CD4-positive, alpha-beta T cell treated with Interleukin-6 for 4 hours (primary cell): ENCODE measurements at places on chromosomes 6 and 20.

DNA sequence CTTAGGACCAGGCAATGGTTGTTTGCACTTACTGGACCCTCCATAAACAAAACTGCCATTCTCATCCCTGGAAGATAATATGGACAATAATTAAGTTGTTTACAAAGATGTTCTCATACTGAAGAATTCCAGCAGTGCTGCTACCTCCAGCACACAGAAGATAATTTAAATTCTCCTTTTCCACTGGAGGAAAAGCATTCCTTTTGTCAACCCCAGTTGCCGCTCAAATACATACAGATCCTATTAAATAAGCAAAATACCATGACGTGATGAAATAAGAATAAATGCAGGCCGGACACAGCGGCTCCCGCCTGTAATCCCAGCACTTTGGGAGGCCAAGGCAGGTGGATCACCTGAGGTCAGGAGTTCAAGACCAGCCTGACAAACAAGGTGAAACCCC is 54.5 kb upstream of the IPCEF1 start:
- no peak for DNase-seq

- DNase-seq = no peak
Observed at GRCh38 chr6:44335631-44336030, 6.8 kb upstream of the SPATS1 start.

GRCh38 chr6:127812985-127813698 is 87.7 kb downstream of the THEMIS start:
- no peak for DNase-seq

DNA sequence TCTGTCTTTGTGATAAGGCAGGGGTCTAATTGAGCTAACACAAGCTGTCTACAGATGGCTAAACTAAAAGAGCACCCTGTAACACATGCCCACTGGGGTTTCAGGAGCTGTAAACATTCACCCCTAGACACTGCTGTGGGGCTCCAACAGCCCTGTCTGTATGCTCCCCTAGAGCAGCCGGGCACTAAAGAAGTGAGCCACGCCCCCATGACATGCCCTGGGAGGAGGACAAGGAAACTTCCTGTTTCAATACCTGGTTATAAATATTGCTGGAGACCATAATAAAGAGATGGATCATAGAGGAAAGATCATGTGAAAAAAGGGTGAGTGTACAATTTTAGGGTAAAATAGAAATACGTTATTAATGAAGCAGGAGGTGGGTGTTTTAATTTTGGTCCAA is 667.7 kb upstream of the AGPAT4 start:
- DNase-seq = no peak

GRCh38 chr6:11639376-11640235 is 102.1 kb downstream of the TMEM170B start:
- no peak for DNase-seq

DNA sequence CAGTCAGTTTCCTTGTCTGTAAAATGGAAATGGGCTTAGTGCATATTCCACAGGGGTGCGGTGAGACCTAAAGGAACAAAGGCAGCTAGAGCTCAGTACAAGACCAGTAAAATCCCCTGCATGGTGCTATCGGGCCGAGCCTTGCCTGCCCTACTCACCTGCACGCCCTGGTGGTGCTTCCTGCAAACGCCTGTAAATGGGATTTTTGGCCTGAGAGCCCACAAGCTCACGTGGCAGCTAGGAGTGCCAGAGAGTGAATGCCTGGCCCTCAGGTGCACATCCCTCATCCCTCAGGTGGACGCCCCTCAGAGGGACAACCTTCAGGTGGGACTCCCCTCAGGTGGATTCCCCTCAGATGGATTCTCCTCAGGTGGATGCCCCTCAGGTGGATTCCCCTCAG is 48.0 kb upstream of the VSX1 start:
- no peak for DNase-seq

- DNase-seq = no peak
Observed at GRCh38 chr20:41547221-41547620, 71.0 kb downstream of the CHD6 start.
